Posterior vena cava (tissue), 2 donors: ENCODE measurements at places on chromosomes 1 and 21. TPM values are rescaled to one million over a fixed set of nuclear protein-coding genes. Genes with fewer than 3 reads are reported as not detected.
A peak's percentile ranks its signal among the peaks of the same experiment; 100 is the strongest.

Gene KCNJ6
- not detected for total RNA-seq

GRCh38 chr1:151541752-151542151, 1.6 kb downstream of the TUFT1 start:
- no peak for DNase-seq

GRCh38 chr1:150389650-150390049, 25.7 kb downstream of the RPRD2 start:
- DNase-seq, result no peak

DNA sequence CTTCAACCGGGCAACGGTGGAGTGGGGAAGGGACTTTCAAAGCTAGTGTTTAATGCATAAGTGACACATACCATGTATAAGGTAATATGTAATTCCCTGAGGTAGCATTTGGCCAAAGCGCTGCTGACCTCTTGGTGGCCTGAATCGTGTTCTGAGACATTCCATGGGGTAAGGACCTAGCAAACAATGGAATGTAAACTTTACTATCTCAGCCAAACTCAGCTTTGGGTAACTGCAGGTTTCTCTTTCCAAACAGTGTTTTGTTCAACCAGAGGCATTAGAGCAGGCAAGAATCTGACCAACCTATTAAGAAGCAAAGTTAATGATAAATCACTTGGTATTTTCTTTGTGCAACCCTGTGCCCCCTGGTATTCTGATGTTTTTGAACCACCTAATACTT, 22.0 kb downstream of the TGFB2 start:
- DNase-seq, result no peak

DNA sequence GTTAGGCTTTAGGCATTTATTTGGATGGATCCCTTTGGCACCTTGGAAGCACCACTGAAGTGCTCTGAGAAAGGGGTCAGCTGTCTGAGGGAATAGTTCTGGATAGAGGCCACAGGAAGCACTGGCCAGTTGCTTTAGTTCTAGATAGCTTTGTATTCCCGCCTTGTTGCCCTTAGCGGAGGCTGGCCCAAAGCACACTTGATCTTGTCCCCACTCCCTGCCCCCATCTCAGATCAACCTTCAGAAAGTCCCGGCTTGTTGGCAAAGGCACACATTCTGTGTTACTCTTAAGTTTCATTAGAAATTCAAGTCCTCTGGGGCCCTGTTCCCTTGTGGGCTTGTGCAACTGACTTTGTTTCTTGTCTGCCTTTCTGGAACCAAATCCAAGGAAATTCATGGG, 15.2 kb upstream of the NBL1 start:
- DNase-seq, result no peak

- no peak for DNase-seq
Observed at GRCh38 chr1:7264101-7264500, 478.8 kb downstream of the CAMTA1 start.

GRCh38 chr1:175208773-175209492, 16.4 kb upstream of the KIAA0040 start:
- no peak for DNase-seq

Gene CELSR2
- 3.3 TPM for total RNA-seq

Gene DIO1
- not detected for total RNA-seq

GRCh38 chr1:231694075-231694431, 67.5 kb downstream of the DISC1 start:
- no peak for DNase-seq

- peak; percentile 71 for DNase-seq
Observed at GRCh38 chr21:28239340-28239739, 753.3 kb downstream of the LTN1 start.

DNA sequence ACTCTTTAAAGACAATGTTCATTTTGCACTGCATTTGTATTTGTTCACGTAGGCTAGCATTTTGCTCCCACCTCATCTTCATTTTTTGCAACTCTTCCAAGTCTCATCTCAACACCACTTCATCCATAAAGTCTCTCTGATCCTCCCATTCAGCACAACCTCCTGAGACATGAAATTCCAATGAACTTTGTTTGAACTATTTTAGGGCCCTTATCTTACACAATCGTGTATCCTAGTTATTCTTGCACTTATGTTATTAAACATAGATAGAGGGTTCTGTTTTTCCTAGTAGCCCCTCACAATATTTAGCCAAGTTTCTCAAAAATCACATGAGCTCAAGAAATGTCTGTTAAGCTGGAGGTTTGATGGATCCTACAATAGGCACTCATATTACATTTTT, 500.5 kb upstream of the ADAMTS5 start:
- DNase-seq, result no peak

GRCh38 chr1:227958617-227959324, 11.0 kb upstream of the WNT9A start:
- peak; percentile 51 for DNase-seq

Gene PRMT6
- 8.3 TPM for total RNA-seq

GRCh38 chr1:219713981-219714381, 101.1 kb upstream of the ZC3H11B start:
- no peak for DNase-seq

GRCh38 chr1:161791904-161792655, 26.0 kb downstream of the ATF6 start:
- no peak for DNase-seq

Gene PIGR
- total RNA-seq, result 0.33 TPM

Gene OR6N1
- total RNA-seq, result not detected

- DNase-seq, result peak; percentile 71
Observed at GRCh38 chr21:42785666-42786427, 93.5 kb downstream of the WDR4 start.

DNA sequence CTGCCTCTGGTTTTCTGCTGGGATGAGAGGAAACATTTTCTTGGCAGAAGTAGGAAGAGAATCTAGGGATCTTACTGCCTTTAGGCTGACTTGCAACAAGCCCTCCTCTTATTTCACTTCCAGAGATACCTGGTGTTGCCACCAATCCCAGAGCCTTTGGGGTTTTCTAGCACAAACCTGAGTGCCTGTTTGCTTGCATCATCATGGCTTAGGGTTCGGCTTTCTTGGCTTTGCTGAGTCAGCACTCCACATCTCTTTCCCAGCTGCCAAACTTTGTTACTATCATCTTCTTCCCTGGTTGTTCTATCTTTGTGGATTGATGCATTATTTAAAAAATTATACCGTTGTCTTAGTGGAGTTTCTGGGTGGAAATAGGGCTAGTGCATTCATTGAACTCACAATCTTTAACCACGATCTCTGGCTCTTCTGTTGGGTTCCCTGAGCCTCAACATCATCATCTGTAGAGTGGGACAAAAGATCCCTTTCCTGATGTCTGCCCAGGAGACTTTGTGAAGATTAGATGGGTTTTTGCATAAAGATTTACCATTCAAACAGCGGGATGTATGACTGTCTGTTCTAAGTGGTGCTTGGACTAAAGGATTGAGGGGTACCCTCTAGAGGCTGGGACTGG, 76.6 kb upstream of the SELENON start:
- DNase-seq, result no peak

Gene RLF
- 18.1 TPM for total RNA-seq

GRCh38 chr21:44082648-44083440, 24.4 kb upstream of the PWP2 start:
- peak; percentile 37 for DNase-seq

Gene SERTAD4
- 1.7 TPM for total RNA-seq

DNA sequence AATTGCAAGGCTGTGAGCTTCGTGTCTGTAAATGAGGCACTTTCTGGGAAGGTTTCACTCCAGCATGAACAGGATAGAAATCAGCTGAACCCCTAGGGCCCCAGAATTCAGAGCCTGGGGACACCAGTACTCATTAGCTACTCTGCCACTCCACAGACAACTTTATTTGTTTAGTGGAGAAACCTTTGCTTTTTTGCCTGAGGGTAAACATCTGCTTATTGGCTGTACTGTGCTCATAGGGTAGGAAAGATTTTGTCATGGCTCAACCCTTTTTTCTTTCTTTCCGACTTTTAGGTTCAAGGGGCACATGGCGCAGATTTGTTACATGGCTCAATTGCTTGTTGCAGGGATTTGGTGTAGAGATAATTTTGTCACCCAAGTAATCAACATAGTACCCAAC, 138.4 kb upstream of the BACE2 start:
- DNase-seq, result no peak

GRCh38 chr1:219066631-219067349, 106.9 kb upstream of the LYPLAL1 start:
- no peak for DNase-seq

Gene SLC9C2
- not detected for total RNA-seq

- no peak for DNase-seq
Observed at GRCh38 chr1:8663915-8664329, 153.5 kb downstream of the RERE start.

Gene NMNAT2
- 0.60 TPM for total RNA-seq

GRCh38 chr1:219553934-219554502, 58.9 kb downstream of the ZC3H11B start:
- no peak for DNase-seq

GRCh38 chr1:50175719-50176639, 67.3 kb downstream of the ELAVL4 start:
- no peak for DNase-seq

DNA sequence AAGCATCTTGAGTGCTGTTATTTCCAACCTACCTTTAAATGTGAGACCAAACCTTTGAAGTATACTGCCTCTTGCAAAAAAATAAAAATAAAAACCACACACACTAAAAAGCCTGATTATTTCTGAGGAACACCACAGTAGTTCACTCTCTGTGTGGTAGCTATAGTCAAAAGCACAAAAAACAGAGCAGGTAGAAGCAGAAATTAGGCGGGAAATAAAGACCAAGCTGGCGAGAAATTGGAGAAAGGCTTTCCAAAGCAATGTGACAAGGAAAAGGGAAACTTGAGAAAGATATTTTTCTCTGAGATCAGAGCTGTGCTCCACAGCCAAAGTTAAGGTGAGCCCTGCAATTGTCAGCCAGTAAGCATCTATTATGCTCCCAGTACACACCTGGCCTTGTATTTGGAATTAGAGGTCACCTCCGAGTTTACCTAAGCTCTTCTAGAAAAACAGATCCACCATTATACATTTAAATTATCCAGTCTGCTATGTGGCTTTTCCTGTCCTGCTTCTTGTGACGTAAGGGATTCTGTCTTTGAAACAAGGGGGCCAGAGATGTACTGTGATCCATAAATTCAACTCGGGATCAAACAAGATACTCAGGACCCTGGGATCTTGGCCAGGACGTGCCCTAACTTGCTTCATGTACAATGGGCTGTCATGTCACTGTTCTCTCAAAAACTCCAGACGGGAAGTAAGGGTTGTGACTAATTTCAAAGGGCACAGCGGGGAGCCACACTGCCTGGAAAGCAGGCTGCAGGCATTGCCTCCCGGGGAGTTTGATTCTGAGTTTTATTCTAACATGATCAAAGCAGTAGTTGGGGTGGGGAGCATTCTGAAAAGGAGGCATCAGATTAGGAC, 39.8 kb upstream of the RAB4A start:
- no peak for DNase-seq

DNA sequence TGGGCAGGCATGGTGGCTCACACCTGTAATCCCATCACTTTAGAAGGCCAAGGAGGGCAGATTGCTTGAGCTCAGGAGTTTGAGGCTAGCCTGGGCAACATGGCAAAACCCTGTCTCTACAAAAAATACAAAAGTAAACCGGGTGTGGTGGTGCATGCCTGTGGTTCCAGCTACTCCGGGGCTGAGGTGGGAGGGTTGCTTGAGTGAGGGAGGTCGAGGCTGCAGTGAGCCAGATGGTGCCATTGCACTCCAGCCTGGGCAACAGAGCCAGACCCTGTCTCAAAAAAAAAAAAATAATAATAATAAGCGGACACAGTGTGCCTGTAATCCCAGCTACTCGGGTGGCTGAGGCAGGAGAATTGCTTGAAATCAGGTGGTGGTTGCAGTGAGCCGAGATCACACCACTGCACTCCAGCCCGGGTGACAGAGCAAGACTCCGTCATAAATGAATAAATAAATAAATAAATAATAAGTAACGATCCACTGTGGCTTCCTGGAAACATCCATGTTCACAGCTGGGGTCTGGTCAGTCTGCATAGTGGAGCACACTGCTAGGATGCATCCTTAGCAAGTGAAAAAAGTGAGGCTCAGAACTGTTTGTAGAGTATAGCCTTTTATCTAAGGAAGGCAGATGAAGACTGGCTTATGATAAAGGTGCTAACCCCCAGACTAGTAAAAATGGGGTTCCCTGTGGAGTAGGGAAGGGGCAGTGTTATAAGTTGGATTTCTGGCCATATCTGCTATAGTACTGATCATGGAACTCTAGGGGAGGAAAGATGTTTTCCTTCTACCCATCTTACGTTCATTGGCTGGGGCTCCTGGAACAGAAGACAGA, 15.7 kb downstream of the PKNOX1 start:
- DNase-seq, result no peak

- DNase-seq, result no peak
Observed at GRCh38 chr1:82565546-82565945, 764.8 kb downstream of the ADGRL2 start.

DNA sequence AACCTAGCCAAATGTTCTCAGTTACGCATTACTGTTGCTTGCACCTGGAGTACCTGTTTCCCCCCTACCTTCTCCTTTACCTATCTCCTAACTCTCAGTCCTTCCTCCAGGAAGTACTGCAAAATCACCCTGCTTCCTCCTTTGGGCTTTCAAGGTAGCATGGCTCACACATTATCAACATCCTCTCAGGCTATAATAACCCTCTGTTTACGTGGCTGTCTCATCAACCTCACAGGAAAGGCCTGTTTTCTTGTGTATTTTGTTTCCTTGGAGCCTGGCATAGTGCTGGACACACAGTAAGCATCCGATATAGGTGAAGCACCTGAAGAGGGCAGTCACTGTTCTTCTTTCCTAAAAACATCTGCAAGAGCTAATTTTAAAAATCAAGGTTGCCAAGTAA, 32.7 kb upstream of the ANGPTL7 start:
- DNase-seq, result no peak

Gene FCGR2B
- 7.4 TPM for total RNA-seq

GRCh38 chr1:45802343-45803298, 791 bp upstream of the MAST2 start:
- DNase-seq, result peak; percentile 95
